Body of pancreas (tissue), 4 donors: ENCODE measurements at places on chromosomes 7 and 10. TPM values are rescaled to one million over a fixed set of nuclear protein-coding genes. Genes with fewer than 3 reads are reported as not detected.

GRCh38 chr10:31583293-31583692, 264.3 kb downstream of the ZEB1 start:
- H3K4me1 ChIP-seq, result no peaks in the 10 kb centered on the region
- H3K27me3 ChIP-seq, result no peaks in the 10 kb centered on the region
- no peak overlapping the region for H3K27ac ChIP-seq
- H3K4me3 ChIP-seq, result no peak overlapping the region

DNA sequence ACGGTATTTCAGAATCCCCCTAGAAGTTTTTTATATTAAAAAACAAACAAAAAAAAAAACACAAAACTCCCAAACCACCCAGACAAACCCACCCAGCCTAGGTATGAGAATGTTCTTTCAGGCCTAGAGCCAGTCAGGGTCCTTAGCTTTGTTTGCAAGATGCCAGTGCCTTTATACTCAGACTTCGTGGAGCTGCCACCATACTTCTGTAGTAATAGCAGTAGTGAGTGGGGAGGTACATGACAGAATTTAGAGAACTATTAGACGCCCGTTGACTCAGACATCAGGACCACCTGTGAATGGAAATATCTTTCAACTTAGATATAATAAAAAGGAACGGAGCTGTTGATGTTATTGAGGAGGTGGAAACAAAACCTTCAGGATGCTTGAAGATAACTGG, 138.2 kb upstream of the MKLN1 start:
- H3K36me3 ChIP-seq, result no peaks in the 10 kb centered on the region
- H3K27me3 ChIP-seq, result no peaks in the 10 kb centered on the region
- DNase-seq, result no peak
- no peak overlapping the region for H3K27ac ChIP-seq
- H3K4me3 ChIP-seq, result no peak overlapping the region

The GDF10 gene
- total RNA-seq, result 6.6 TPM

The KNDC1 gene
- 0.52 TPM for total RNA-seq

DNA sequence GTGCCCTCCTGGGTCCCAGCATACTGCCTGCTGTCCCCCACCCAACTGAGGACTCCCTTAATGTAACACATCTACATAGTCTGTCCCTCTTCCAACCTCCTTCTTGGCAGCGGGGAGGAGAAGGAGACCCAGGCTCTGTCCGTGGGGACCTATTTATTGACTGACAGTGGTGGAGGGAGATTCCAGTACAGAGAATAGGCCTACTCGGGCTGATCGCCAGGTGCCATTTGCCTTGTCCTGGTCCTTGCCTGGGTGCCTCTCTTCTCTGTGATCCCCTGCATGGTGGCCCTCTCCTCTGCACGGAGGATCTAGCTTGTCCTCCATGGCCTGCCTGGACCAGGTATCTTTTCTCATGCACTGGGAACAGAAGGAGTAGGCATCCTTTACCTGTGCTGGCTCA, 17.0 kb downstream of the GHRHR start:
- no peak overlapping the region for H3K4me3 ChIP-seq
- no peaks in the 10 kb centered on the region for H3K27me3 ChIP-seq
- no peaks in the 10 kb centered on the region for H3K4me1 ChIP-seq
- H3K27ac ChIP-seq, result no peak overlapping the region
- no peaks in the 10 kb centered on the region for H3K36me3 ChIP-seq

The SFTPD gene
- total RNA-seq, result 0.33 TPM

DNA sequence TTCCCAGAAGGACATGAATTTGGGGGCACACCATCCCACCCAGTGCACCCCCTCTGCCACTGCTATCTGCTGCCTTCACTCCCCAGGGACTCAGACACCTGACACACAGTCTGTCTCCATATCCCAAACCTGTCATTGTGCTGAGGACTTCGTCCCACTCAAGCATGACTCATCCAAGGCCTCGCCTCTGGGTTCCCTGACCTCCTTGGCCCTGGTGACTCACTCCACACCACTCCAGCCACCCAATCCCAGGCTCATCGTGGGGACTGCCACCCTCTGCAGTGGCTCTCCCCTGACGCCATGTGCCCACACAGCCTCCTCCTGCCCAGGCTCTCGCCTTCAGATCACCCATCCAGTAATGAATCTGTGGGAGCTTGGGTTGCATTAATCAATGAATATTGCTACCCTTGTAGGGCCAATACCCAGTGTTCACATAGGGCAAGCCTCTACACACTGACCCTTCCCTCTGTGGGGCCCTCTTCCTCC, 6.6 kb upstream of the INSIG1 start:
- DNase-seq, result peak; percentile 86
- peak overlapping the region; percentile 15 for H3K27ac ChIP-seq
- H3K36me3 ChIP-seq, result no peaks in the 10 kb centered on the region
- peaks cover 6% of the 10 kb centered on the region for H3K4me1 ChIP-seq
- H3K4me3 ChIP-seq, result no peak overlapping the region

GRCh38 chr10:23442936-23443335, 4.1 kb downstream of the OTUD1 start:
- H3K36me3 ChIP-seq, result no peaks in the 10 kb centered on the region
- no peak for DNase-seq
- H3K4me1 ChIP-seq, result peaks cover 33% of the 10 kb centered on the region
- no peak overlapping the region for H3K4me3 ChIP-seq

- H3K4me3 ChIP-seq, result no peak overlapping the region
- no peak overlapping the region for H3K27ac ChIP-seq
- H3K27me3 ChIP-seq, result no peaks in the 10 kb centered on the region
- no peaks in the 10 kb centered on the region for H3K4me1 ChIP-seq
Observed at GRCh38 chr10:98045785-98046389, 15.5 kb upstream of the CRTAC1 start.

- peak; percentile 81 for DNase-seq
- H3K27ac ChIP-seq, result peak overlapping the region; percentile 63
- H3K4me1 ChIP-seq, result peaks cover 64% of the 10 kb centered on the region
- H3K4me3 ChIP-seq, result no peak overlapping the region
- no peaks in the 10 kb centered on the region for H3K36me3 ChIP-seq
- no peaks in the 10 kb centered on the region for H3K27me3 ChIP-seq
Observed at GRCh38 chr10:63707254-63707910, 186.2 kb downstream of the REEP3 start.

DNA sequence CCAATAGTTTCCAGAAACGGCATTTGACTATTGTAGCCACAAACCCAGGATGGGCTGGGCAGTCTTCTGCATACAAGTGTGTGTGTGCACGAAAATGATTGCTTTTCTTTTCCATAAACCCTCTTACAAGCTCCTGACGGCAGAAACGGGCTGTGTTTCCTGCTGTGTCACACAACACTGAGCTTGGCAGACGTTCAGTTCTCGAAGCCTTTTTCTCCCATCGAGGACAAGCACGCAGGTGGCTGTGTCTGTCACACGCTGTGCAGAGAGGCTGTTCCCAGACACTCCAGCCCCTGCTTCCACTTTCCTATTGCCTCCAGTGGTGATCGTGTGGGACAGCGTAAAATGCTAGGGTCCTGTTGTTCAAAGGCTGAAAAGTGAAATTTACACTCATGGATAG, 32.1 kb downstream of the RBAK start:
- H3K4me1 ChIP-seq, result no peaks in the 10 kb centered on the region
- no peaks in the 10 kb centered on the region for H3K36me3 ChIP-seq
- no peak for DNase-seq
- H3K4me3 ChIP-seq, result no peak overlapping the region
- no peaks in the 10 kb centered on the region for H3K27me3 ChIP-seq

The ABLIM1 gene
- total RNA-seq, result 34.6 TPM

- H3K27me3 ChIP-seq, result no peaks in the 10 kb centered on the region
- no peak overlapping the region for H3K4me3 ChIP-seq
- DNase-seq, result no peak
- H3K27ac ChIP-seq, result no peak overlapping the region
- peaks cover 26% of the 10 kb centered on the region for H3K4me1 ChIP-seq
Observed at GRCh38 chr10:5449227-5449626, 36.9 kb downstream of the NET1 start.

- no peak for DNase-seq
- H3K36me3 ChIP-seq, result no peaks in the 10 kb centered on the region
- peak overlapping the region; percentile 85 for H3K4me3 ChIP-seq
- H3K27me3 ChIP-seq, result no peaks in the 10 kb centered on the region
- H3K27ac ChIP-seq, result peak overlapping the region; percentile 97
Observed at GRCh38 chr7:32890793-32891042, 842 bp downstream of the KBTBD2 start.

DNA sequence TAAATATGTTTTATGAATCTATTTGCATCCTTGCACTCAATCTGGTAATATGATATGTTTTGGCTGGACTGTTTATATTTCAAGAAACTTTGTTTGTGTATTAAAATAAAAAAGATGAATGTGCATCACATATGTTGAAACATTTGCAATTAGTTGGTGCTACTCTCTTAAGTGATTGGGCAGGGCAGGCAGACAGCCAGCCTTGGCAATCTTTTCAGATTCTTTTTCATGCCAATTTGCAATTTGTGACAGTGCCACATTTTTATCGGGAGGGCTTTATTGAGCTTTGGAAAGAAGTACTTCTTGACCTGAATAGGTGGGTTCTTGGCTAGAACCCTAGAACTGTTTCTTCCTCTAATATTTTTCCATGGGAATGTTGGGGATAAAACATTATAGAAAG, 152.2 kb downstream of the NXPH1 start:
- H3K4me3 ChIP-seq, result no peak overlapping the region
- DNase-seq, result no peak
- H3K4me1 ChIP-seq, result no peaks in the 10 kb centered on the region
- no peaks in the 10 kb centered on the region for H3K36me3 ChIP-seq
- no peaks in the 10 kb centered on the region for H3K27me3 ChIP-seq
- no peak overlapping the region for H3K27ac ChIP-seq

DNA sequence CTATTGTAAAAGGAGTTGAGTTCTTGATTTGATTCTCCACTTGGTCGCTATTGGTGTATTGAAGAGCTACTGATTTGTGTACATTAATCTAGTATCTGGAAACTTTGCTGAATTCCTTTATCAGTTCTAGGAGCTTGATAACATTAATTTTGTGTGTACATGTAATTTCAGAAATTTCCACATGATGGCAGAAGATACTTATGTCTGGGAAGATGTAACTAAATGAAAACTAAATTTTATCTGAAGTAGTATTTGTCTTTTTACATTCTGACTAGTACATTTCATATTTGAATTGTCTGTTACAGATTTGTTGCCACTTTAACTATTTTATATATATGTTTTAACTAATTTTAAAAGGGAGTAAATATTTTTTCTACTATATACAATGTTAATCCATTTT, 27.6 kb downstream of the SDHAF3 start:
- no peaks in the 10 kb centered on the region for H3K36me3 ChIP-seq
- no peak for DNase-seq
- no peak overlapping the region for H3K27ac ChIP-seq
- H3K4me1 ChIP-seq, result no peaks in the 10 kb centered on the region

DNA sequence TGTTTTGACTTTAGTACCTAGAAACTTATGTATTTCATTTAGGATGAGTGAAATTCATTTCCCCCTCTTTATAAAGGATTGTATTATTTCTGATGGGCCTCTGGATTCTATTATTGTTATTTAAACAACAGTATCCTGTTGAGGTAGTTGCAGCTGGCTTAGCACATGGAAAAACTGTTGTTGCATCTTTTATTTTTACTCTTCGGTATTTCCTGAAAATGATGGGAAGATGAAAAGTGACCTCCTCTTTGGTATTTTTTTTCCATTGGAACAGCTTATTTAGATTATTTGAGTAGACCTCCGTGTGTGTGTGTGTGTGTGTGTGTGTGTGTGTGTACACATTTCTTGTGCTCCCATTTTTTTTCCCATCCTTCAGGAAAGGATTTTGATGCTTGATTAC, 129.8 kb downstream of the PRKG1 start:
- no peak overlapping the region for H3K4me3 ChIP-seq
- H3K36me3 ChIP-seq, result no peaks in the 10 kb centered on the region
- no peak for DNase-seq
- no peaks in the 10 kb centered on the region for H3K4me1 ChIP-seq

The FXYD4 gene
- not detected for total RNA-seq
